ENCODE measurements at places on chromosomes 16 and 17.

GRCh38 chr16:30953511-30954124, 3.9 kb upstream of the SETD1A start:
- no peak for DNase-seq

GRCh38 chr17:82241926-82242697, 13.3 kb downstream of the SLC16A3 start:
- no peak for DNase-seq

- DNase-seq, result no peak
Measured at GRCh38 chr17:44601973-44602372, 44.7 kb downstream of the FZD2 start.

DNA sequence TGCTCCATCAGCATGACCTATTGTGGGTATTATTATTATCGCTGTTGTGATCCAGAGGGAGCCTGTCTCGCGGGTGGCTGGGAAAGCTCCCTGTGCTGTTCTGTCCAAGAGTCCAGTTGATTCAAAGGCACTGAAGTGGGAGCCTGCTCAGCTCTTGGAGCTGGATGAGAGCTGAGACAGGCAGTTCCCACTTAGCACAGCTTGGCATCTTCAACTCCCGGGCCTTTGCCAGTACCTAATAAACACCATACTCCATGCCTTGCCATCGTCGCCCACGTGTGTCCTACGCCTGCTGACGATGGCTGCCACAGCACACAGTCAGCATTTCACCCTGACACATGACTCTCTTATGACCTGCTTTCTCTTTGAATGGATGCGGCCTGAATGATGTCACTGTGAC, 32.6 kb downstream of the RTN4RL1 start:
- no peak for DNase-seq

GRCh38 chr16:70589998-70590471, 56.3 kb upstream of the IL34 start:
- DNase-seq, result no peak

DNA sequence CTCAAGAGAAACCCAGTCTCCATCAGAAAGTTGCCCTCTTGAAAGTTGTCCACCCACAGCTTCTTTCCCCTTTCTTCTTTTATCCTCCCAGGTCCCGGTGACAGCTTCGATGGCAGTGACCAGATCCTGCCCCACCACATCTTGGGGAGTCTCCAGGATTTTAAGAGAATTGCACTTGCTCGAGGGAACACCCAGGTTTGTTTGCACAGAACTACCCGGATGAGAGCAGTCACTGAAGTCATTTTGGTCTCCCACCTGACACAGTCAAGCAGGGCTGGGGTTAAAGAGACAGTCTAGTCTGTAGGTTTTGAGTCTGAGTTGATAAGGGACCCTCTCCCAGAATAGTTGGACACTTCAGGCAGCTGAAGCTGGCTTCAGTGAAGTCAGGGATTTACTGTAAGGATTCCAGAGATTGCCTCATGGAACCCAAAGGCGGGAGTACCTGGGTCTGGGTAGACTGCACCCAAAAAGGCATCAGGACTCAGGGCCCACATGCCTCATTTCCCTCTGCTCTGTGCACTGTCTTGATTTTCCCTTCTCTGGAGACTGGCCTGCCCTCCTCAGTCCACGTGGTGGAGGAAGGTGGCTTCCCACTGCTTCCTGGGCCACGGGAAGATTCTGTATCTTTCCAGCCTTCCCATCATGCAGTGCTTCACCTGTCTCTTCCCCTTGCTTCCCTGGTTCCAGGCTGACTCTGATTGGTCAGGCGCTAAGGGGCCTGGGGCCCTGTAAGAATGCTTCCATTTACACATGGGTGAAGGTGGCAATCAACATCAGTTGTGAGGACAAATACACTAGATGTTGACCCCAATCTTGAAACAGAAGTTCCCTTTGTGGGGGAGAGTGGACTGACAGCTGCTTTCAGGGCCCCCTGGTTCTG, 9.5 kb downstream of the MYCBPAP start:
- DNase-seq, result no peak

- no peak for DNase-seq
Measured at GRCh38 chr17:73803964-73804435, 159.8 kb upstream of the SDK2 start.

- DNase-seq, result no peak
Measured at GRCh38 chr17:2347805-2348685, 10.7 kb downstream of the SGSM2 start.

DNA sequence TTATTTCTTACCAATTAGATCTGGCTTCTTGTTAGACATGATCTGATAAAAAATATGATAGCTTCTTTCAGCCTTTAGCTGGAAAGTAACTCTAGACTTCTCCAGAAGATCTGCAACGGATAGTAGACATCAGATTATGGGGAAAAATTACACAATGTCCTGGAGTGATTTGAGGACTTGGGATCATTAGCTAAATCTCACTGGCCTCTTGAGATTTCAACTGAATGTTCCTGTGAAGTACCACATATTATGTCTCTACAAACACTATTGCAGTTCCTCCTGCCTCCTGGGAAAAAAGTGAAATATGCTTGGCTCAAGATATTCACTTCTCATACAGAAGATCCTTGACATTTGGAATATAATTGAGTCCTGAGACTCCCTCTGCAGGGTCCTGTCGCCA, 5.5 kb downstream of the MYH1 start:
- DNase-seq, result no peak

DNA sequence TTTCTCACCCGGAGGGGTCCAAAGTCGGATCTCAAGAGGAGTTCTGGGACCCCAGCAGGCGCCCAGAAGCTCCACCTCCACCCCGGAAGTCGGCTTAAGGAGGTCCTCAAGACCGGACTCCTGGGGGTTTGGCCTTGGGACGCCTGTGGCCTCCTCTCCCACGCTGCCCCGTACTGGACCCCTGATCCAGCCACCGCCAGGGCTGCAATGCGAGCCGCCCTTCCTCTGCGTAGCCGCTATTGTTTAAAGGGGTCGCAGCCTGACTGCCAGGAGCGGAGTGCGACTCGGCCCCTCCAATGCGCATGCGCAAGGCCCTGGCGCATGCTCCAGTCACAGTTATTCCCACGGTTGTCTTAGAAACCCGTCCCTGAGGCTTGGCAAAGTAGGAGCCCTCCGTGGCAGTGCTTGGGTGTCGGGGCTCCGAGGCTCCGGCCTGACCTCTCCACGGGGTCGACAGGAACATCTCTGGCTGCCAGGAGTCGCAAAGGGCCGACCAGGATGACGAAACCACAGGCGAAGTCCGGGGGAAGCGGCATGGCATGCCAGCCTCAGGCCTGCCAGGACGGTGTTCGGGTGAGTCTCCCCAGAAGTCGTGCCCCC, 719.0 kb downstream of the KCNJ18 start:
- no peak for DNase-seq

DNA sequence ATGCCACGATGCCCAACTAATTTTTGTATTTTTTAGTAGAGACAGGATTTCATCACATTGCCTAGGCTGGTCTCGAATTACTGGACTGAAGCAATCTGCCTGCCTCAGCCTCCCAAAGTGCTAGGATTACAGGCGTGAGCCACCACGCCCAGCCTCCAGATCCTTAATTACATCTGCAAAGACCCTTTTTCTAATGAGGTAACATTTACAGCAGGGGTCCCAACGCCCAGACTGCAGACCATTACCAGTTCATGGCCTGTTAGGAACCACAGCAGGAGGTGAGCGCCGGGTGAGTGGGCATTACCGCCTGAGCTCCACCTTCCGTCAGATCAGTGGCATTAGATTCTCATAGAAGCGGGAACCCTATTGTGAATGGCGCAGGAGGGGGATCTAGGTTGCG, 4.0 kb upstream of the RAB11FIP4 start:
- no peak for DNase-seq

DNA sequence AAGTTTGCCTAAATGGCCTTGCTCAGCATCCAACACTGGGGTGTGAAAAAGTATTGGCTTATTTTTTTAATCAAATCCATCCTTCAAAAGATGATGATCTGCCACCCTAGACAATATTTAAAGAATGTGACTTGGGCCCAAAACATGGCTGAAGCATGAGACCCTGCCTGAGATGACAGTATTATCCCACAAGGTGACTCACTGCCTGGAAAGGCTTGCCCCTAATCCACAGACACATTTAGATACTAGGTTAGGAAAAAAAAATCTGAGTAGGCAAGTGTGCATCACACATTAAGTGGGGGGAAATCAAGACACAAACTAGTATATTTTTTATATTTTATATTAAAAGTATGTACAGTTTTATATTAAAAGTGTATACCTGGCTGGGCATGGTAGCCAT, 38.4 kb downstream of the TOM1L2 start:
- no peak for DNase-seq

- DNase-seq, result no peak
Measured at GRCh38 chr17:58195518-58196123, 3.1 kb downstream of the EPX start.

DNA sequence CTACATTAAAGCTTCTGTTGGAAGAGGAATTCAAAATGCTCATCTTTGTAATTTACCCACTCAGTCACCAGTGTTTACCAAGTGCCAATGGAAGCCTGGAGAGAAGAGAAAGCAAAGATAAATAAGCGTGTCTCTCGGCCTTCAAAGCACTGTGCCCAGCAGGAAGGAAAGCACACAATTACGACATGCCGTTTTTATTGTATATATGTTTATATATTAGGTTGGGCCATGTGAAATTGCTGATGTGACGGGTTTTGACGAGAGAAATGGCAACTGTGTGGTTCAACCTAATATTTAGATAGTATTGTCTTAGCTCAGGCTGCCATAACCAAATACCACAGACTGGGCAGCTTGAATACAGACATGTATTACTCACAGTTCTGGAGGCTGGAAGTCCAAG, 79.3 kb upstream of the HSBP1 start:
- no peak for DNase-seq

- no peak for DNase-seq
Measured at GRCh38 chr17:34163123-34163522, 92.0 kb upstream of the CCL2 start.

DNA sequence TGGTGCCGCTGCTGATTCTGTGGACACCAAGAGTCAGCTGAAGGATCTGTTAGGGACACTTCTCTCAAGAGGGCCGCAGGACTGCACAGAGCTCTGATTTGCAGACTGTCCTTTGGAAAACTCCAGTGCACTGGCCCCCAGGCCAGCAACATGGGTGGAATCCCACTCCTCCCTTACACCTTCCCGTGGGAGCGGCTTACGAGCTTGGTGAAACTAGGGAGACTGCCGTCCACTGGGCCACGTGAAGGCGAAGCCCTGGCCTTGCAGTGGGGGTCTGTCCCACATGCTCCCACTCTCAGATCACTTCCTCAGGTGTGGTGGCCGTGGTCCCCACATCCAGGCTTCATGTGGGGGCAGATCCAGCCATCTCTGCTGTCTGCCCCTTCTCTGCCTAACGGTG, 36.4 kb downstream of the PSME3IP1 start:
- no peak for DNase-seq

DNA sequence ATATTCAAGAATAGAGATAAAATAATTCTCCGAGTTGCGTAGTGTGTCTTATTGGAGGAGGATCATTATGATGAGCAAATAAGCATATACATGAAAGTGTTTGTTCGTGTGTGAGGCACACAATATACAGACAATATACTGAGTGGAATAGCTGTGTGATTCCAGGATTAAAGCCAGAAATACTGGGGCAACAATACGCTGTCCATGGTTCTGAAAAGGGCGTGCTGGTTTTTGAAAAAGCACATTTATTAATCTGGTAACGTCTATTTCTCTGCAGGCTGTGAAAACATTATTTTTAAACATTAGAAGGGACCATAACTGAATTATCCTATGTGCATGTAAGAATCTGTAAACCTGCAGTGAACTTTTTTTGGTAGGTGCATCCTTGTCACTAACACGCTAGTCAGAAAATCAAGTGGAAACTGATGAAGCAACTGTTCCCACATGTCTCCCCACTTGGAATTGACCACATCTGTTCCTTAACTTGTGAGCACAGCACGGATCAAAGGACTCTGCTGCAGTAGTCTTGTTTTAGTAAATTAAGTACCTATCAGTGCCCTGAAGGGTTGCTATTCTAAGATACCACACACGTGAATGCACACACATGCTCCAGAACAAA, 346.0 kb downstream of the GRIN2A start:
- no peak for DNase-seq

GRCh38 chr16:85611444-85612190, 1.5 kb upstream of the GSE1 start:
- no peak for DNase-seq

DNA sequence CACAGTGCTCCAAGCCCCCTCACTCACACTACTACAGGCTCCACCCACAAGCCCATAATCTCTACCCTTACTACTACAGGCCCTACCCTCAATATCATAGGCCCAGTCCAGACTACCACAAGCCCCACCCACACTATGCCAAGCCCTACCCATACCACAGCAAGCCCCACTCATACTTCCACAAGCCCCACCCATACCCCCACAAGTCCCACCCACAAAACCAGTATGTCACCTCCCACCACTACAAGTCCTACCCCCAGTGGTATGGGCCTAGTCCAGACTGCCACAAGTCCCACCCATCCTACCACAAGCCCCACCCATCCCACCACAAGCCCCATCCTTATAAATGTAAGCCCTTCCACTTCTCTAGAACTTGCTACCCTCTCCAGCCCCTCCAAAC, 13.8 kb downstream of the RIPOR1 start:
- DNase-seq, result peak; percentile 55

DNA sequence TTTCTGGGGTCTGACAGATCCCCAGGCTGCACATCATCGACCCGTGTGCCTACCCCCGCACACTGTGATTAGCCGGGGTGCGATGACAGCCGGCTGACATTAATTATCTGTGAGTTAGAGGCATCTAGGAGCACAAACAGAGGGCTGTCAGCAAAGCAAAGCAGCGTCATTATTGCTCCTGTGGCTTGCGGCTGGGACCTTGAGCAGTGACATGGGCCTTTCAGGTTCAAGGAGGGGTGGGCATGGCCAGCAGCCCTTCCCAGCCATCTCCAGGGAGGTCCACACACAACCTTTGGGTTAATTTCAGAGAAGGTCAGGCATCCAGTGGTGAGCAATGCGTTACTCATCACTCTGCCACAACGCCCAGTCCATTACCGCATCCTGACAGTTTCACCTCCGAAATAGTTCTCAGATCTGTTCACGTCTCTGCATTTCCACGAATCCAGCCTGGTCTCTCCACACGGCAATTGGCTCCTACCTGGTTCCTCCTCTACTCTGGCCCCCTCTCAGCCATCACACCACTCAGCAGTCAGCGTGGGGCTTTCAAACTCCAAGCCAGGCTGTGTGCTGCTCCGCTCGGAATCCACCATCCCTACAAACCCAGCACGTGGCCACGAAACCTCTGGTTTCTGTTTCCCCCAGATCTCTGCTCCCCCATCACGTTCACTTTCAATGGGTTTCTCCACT, 249.7 kb upstream of the C16orf82 start:
- no peak for DNase-seq

- no peak for DNase-seq
Measured at GRCh38 chr16:8594149-8594666, 3.9 kb upstream of the TMEM114 start.
